HEK293T (cell line): ENCODE measurements at places on chromosomes 2 and 18.
A peak's percentile ranks its signal among the peaks of the same experiment; 100 is the strongest.

GRCh38 chr2:159229476-159230144 is 56.9 kb downstream of the WDSUB1 start:
- DNase-seq = no peak

GRCh38 chr18:944440-944839 is 39.8 kb downstream of the ADCYAP1 start:
- DNase-seq = no peak

DNA sequence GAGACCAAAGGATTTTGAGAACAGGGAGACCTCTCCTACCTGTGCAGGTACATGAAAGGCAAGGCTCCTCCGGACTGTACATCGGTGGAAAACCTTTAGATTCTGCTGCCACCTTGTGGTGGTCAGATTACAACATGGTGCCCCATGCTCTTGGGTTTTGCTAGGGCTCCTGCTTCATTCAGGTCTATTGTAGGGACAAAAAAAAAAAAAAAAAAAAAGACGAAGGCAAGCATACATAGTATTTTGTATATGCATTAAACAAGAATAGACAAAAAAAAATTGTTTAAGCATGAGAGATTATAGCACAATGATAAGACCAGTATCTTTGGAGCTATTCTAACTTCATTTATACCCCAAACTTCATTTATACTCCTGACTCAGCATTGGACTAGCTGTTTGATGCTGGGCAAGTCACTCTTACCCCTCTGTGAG is 27.4 kb upstream of the SPR start:
- DNase-seq = peak; percentile 61

DNA sequence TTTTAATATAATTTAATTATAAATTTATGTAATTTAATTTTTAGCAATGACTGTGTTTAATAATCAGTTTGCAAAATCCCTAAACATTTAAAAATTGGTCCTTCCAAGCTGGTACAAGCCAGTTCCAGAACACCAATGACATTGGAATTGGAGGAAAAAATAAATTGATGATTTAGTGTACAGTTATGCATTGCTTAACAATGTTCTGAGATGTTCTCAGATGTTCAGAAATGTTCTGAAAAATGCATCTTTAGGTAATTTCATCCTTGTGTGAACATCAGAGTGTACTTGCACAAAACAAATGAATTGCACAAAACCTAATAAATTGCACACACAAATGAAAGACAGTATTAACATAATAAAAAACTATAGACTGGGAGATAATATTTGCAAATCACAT is 95.2 kb downstream of the TRIB2 start:
- no peak for DNase-seq

DNA sequence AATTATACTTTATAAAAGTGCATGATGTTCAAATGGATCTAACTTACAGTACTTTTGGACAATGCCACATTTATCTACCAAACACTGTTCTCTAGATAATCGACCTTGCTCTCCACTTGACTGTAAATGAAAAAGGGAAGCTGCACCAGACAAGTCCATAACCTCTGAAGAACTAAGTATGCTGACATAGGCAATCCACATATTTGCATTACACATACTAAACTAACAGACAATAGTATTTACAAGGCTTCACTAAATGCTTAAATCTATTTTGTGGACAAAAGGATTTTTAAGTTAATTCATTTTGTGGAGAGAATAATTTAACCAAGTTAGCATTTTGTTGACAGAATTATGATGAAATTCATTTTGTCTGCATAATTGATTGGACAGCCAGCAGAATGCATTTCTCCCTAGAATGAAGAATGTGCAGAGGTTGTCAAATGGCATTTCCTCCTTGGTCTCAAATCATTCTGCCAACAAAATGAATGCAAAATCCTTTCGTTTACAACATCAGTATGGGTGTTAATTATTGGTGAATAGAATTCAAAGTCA is 520.9 kb downstream of the CPS1 start:
- DNase-seq = no peak

DNA sequence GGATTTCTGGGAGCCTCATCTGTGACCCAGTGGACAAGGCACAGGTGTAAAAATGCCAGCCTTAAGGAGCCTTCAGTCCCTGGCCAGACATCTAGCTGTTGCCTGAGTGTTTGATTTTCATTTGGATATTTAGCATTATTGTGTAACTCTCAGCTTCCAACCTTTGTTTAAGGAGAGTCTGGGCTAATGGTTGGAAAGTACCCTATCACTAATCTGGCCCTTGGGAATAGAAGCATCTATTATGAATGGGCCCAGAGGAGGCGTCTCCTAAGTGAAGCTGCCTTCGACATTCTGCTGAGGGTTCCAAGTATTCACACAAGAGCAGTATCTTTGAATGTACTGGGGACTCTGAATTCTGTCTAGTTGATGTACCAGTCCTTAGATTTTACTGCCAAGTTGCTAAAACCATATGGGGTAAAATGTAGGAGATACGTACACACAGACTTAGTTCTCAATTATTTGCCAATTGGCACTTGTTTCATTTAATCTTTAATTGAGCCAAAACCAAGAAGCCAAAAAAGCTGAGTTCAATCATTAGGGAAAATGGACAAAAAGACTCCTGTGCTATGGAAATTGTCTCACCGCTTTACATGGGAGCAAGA is 7.2 kb upstream of the ANKRD29 start:
- no peak for DNase-seq

DNA sequence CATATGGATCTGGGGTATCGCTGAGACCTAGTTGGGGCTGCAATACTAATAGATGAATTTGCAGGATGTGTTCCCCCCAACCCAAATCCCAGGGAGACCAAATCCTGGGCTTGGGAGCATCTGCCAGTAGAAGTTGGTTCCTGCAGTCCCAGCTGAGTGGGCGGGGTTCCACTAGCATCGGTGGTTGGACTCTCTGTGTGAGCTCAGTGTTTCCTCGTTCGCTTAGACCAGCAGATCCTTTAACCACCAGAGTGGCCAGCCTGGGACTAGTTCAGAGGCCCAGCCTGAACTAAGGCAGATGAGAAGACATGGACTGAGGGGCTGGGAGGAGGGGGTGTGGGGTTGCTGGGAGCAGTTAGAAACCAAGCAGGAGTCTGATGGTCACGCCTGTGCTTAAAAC is 40.7 kb downstream of the PCARE start:
- DNase-seq = no peak

GRCh38 chr2:39304200-39304599 is 60.4 kb upstream of the CDKL4 start:
- DNase-seq = no peak

DNA sequence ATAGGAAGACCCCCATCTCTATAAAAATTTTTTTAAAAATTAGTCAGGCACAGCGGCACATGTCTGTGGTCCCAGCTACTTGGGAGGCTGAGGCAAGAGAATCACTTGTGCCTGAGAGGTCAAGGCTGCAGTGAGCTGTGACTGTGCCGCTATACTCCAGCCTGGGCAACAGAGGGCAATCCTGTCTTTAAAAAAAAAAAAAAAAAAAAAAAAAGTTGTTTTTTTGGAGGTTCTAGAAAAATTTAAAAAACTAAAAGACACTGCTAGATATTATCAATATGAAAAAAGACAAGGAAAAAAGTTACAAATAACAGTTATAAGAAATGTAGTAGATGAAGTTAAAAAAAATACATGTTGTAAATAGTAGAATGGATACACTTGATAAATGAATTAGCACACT is 56.1 kb upstream of the C2orf15 start:
- no peak for DNase-seq

- DNase-seq = no peak
Observed at GRCh38 chr2:175432021-175432420, 250.5 kb upstream of the ATP5MC3 start.

DNA sequence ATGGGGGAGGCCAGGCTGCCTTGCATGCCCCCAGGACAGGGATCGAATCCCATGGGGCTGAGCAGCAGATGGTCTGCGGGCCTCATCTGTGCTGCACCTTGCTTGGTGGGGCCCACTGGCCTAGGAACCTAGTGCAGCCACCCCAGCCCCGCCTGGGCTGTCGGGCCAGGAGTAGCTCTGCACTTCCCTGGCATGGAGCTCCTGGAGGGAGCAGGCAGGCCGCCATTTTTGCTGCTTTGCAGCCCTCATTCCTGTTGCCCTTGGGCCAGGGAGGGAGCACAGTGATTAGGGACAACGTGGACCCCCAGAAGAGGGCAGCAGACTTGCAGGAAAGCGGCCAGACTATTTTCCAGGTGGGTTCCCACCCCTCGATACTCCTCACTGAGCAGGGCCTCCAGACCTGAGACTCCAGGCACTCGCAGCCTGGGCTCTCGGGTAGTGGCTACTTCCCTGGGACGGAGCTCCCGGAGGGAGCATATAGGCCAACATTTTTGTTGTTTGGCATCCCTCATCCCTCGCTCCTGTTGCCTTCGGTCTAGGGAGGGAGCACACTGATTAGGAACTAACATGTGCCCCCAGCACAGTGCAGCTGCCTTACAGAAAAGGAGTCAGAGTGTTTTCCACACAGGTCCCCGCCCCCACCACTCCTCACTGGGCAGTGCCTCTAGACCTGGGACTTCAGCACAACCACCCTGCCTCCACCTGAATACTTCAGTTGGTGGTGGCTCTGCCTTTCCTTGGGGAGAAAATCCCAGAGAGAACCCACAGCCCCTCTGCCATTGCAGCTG is 99.5 kb downstream of the MAIP1 start:
- no peak for DNase-seq

- DNase-seq = no peak
Observed at GRCh38 chr2:200177971-200178911, 128.3 kb upstream of the SPATS2L start.

GRCh38 chr2:233384811-233385488 is 30.7 kb downstream of the DGKD start:
- DNase-seq = no peak

- no peak for DNase-seq
Observed at GRCh38 chr2:221335219-221335752, 236.8 kb downstream of the EPHA4 start.

GRCh38 chr18:48044944-48045343 is 114.5 kb upstream of the SMAD2 start:
- DNase-seq = no peak

GRCh38 chr2:65228263-65228750 is 676 bp downstream of the ACTR2 start:
- peak; percentile 13 for DNase-seq

- no peak for DNase-seq
Observed at GRCh38 chr2:226892729-226893128, 56.9 kb downstream of the RHBDD1 start.

- no peak for DNase-seq
Observed at GRCh38 chr2:83696838-83697237, 762.2 kb downstream of the SUCLG1 start.

DNA sequence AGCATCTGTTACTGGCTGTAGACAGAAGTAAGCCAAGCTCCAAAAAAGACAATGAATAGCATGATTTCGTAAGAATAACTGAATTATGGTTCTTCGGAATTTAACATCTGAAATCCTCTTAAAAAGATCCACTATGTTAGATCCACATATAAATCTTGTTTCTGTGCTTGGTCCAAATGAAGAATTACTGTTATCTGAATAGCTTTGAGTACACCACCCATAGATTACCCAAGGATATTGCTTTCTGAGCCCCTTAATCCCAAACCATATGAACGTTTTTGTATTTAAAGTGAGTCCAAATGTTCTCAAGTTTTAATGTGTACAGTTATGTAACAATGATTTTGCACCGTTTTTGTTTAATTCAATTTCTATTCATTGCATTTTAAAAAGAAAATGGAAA is 124.9 kb downstream of the DSC3 start:
- no peak for DNase-seq

- peak; percentile 22 for DNase-seq
Observed at GRCh38 chr2:41791523-41791922, 256.3 kb upstream of the PKDCC start.

DNA sequence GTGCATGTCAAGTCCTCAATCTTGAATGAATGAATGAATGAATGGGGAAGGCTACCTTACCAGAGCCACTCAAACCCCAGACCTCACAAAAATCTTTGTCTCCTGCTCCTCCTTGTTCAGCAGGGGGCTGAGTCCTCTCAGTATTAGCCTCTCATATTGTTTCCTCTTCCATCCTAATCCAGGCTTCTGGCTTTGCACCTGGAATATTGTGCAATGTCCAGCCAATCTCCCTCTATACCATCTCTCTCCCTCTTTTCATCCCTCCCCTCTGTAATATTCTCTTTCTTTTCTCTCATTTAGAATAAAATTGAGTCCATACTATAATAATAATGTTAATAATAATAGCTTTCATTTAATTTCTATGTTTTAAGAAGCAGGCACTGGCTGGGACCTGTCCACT is 34.3 kb downstream of the ARHGAP25 start:
- DNase-seq = no peak

- DNase-seq = no peak
Observed at GRCh38 chr18:79527656-79528315, 132.1 kb downstream of the NFATC1 start.

- DNase-seq = no peak
Observed at GRCh38 chr2:190599546-190600220, 49.2 kb upstream of the NAB1 start.
